RWPE1 (cell line): ENCODE measurements at places on chromosomes 3 and 15.
A peak's percentile ranks its signal among the peaks of the same experiment; 100 is the strongest.

DNA sequence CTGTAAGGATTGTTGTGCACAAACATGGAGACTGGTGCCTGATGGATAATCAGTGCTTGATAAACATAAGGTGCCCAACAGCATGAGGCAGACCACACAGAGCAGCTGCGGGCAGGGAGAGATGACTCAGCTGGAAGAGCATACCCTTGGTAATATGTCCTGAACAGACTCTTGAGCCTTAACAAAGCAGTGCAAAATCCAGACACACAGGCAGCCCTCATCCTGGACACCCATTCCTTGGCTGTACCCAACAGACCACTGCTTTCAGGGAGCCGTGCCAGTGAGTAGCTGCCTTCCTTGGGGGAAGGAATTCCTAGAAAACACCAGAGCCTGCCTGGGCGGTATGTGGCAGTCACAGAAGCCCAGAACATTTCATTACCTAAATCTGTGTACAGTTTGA is 156.2 kb downstream of the CLSTN2 start:
- no peak for DNase-seq

DNA sequence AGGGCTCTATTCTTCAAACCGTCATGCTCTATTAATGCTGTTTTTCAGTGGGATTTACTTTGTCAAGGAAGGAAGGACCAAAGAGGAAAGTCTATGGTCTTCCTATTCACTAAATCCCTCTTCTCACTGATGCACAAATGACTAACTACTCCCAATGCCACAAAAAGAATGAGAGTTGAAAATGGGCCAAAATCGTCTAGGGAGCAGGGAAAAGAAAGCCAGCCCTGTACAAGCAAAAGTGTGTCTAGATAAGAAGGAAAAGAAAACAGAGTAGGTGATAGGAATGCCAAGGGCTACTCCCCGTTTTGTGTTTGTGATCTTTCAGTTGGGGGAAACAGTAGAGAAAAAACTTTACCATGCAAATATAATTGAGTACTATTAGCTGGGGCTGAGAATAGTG is 97.2 kb upstream of the TMCO5A start:
- DNase-seq: no peak

DNA sequence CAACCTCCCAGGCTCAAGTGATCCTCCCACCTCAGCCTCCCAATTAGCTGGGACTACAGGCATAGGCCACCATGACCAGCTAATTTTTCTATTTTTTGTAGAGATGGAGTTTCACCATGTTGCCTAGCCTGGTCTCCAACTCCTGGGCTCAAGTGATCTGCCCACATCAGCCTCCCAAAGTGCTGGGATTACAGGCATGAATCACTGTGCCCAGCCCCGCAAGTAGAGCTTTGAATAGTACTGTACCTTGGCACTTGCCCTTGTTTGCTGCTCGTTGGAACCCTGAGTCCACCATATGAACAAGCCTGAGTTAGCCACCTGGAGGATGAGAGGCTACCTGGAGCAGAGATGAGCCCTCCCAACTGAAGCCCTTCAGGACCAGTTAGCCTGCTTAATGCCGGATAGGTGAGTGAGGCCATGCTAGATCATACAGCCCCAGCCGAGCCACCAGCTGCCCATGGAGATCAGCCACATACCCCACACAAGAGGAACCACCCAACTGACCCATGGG is 267.9 kb downstream of the SHQ1 start:
- DNase-seq: no peak

- DNase-seq: no peak
Observed at GRCh38 chr3:80521081-80521480, 753.3 kb upstream of the ROBO1 start.

GRCh38 chr3:82462977-82463376 is 701.5 kb upstream of the GBE1 start:
- no peak for DNase-seq

DNA sequence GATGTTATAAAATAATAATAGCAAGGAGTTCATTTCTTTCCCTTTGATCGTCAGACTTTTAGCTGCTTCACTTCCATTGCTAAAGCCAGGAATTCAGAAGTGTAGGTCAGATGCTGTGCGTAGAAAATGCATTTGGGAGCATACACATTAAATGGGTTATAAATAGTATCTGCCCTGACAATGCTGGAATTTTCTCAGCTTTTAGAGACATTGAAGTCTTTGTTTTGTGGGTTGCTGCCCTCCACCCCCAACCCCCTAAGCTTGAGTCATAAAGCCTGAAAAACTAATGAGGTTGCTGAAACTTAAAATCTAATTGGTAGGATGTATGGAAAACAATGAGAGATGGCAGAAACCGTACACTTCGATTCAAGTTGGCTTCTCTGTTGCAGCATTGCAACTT is 81.9 kb downstream of the MITF start:
- no peak for DNase-seq

DNA sequence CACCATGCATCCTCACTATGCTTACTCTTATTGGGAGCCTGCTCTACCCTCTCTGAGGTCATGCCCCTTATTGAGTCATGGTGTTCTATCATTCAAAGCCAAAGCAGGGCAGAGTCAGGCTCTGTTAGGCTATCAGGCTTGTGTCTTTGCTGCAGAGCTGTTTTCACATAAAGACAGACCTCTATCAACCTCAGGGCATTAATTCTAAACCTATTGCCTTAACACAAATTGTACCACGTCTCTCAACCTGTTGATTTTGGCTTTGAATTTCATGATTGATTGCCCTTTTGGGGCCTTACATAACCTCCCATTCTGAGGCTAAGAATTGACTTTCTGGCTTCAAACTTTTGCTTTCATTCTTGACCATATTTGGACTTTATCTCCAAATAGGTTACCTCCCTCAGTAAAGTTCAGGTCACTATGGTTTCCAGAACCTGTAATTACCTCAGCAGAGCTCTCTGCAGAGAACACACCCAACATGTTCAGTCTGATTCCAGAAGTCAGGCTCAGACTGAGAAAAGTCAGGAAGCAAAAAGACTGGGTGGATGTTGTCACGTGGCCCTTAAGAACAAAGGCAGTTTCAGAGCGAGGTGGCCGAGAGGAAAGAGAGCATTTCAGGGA is 221.4 kb upstream of the NANOGP8 start:
- peak; percentile 52 for DNase-seq

DNA sequence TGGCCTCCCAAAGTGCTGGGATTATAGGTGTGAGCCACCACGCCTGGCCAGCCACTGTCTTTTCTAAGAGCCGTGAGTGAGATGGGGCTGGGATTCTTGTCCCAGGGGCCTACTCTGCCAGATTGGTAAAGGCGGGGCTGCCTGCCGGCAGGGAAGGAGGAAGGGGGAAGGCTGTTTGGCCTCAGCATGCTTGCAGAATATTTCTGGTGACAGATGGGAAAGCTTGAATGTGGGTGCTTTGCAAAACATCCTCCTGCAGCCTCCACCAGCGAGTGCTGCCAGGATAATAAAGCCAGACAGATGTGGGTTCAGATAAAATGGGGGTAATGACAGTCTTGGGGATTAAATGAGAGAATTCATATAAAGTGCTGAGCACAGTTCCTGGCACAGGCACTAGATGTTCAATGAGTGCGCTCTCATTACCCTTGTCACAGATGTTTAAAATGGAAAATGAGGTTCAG is 19.8 kb upstream of the ACOX2 start:
- DNase-seq: no peak

- no peak for DNase-seq
Observed at GRCh38 chr3:141491081-141491480, 4.3 kb downstream of the RASA2 start.

- DNase-seq: no peak
Observed at GRCh38 chr3:46463868-46464241, 850 bp downstream of the LTF start.

DNA sequence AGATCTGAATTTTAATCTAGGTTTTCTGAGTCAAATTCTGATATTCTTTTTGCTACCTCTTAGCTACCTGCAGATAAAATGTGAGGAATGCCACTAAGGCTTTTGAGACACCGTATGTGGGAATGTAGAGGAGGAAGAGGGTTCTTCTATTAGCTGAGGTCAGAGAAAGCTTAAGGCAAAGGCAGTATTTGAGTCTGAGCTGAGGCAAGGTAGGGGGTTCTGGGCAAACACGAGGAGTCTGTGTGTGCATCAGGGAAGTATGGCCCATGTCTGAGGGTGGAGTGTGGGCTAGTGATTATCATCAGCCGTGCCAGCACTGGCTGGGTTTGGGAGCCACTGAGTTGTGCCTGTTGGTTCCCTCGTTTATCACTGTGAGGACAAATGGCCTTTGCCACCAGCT is 181.1 kb downstream of the SOX2 start:
- DNase-seq: no peak

DNA sequence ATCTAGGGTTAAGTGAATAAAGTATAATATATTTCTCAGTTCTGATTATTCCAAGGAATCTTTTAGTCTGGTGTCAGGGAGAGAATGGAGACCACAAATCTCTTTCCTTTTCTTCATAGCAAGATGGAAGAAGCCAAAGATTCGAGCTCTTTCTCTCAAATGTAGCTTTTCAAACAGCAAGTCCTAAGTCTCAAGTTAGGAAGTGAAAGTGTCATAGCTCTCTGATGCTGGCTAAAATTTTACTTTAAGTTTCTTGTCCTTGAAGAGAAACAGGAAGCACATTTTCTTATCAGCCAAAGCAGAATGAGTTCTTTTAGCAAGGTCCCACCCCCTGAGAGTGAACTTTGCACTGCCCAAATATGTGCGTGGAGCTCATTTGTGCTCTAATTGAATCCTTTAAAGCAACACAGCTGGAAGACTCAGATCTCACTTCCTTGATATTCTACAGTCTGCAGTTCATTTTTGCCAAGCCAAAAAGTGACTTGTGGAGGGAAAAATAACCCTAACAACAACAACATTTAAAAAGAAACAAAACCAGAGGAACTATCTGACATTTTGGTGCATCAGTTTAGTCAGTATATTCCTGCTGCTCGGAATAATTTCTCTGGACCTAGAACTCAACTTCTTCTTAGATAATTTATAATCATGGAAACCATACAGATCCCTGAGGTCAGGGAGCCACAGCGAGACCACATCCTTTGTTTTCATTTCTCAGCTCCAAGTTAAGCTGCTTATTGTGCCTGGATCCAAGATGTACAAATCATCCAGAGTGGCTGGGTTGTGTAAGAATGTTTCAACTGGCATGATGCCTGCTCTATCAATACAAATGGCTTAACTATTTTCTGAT is 238.7 kb upstream of the P2RY1 start:
- DNase-seq: no peak

DNA sequence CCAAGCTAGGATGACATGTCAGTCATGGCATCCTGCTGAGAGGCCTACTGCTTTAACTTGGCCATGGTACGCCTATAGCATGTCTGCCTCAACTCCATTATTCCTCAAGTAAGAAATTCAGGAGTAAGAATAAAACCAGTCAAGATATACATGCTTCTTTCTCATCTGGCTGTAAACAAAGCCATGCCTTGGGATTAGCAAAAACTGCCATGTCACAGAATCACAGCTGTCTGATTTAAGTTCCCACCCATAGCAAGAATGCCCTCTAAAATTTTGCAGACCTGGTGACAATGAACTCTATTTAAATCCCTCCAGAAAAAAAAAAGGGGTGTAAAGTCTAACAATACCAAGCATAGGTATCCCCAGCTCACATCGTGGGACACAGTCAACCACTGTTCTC is 55.6 kb upstream of the ACAN start:
- no peak for DNase-seq

DNA sequence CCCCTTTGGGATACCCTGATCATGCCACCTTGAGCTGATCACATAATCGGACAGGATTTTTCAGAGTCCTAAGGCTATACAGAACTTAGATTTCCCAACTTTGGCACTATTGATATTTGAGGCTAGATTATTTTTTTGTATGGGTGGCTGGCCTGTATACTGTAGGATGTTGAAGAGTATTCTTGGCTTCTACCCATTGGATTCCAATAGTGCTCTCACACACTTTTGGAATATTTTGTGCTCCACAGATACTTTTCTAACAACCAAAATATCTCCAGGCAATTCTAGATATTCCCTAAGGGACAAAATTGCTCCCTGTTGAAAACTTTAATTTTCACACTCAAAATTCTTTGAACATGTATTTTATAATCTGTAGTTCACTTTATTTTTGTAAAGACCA is 125.1 kb downstream of the ABI3BP start:
- no peak for DNase-seq
